DMS53 (cell line): ENCODE measurements at places on chromosomes 5 and 9.

- DNase-seq = no peak
Observed at GRCh38 chr5:411728-412127, 31.2 kb upstream of the EXOC3 start.

DNA sequence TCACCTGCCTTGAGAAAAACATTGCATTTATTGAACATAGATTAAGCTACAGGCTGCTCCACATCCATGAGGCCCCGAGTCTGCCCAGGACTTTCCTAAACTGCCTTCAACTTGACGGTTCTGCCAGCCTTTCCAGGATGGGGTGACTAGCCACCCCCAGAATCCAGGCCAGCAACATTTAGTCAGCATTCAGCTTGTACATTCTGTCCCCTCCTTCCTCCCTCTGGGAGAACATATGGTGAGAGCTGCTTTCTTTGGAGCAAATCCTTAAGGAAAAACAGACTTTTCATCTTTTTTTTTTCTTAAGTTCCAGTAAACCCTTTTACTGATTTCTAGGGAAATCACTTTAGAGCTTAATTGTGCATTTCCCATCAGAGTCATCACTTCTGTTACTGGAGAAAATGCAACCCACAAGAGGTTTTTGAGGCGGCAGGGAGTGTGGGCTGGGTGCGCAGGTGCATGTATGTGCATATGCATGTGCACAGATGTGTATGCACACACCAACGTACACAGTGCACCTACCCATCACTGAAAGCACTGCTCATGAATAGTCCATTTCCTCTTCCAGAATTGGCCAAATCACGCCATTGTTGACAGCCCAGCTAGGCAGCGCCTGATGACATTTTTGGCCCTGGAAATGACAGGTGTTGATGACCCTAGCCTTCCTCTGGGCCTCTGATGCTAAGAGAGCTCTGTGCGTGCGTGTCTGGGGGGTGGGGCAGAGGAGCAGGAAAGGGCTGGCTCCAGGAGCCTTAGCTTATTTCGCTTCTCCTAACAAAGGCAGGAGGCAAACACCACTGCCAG lies 145.6 kb downstream of the HSD17B3 start:
- no peak for DNase-seq

- DNase-seq = no peak
Observed at GRCh38 chr5:137446615-137447014, 52.5 kb downstream of the SPOCK1 start.

GRCh38 chr9:90098408-90098807 lies 493.6 kb downstream of the GADD45G start:
- no peak for DNase-seq
